ENCODE measurements at places on chromosomes 5 and 9.

DNA sequence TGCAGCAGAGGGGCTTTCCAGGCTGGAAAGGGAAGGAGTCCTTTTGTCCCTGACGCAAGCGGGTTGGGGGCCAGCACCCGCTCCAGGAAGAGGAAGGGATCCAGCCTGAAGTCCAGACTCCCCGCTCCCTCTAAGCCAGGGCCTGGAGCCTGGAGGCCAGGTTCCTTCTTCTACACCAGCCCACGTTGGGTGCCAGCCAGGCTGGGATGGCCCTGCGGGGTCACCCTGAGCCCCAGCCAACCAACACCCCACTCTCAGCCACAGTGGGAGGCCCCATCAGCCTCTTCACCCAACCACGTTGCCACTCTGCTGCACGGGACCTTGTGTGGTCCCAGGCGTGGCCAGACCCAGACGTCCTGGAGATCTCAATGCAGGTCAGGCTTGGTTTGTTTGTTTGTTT is 970 bp upstream of the FUT7 start:
- DNase-seq: no peak

GRCh38 chr5:164302533-164303235 is 797.3 kb downstream of the MAT2B start:
- DNase-seq: peak; percentile 59

DNA sequence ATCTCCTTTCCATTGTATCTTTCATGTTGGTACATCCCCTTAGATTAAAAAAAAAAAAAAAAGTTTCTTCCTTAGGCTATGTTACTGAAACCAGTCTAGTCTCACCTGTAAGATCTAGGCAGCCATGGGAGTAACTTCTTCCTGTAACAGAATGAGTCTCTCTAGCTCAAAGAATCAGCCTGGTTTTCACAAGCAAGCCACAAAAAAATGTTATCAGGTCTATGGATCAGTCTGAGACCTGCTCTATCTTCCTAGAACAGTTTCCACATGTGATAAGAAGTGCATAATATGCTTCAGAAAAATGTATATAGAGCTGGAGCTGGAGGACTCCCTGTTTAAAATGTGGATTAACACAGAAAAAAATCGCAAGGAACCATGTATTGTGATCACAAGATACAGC is 53.8 kb downstream of the ARRDC3 start:
- no peak for DNase-seq

DNA sequence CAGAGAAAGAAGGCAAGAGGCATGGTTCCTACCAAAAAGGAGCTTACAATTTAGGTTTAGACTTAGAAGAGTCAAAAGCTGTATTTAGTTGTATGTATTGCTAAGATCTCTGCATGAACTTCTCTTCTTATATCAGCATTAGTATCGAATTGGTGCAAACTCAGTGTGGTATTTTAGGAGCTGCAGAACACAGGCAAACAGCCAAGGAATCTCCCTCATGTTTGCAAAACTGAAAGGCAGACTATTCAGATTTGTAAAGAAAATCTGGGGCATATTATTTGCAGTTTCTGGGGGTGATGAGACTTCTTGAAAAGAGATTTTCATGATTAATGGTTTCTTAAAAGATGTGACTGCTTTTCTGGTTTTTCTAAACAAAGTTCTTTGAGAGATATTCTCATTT is 252.7 kb downstream of the CEMIP2 start:
- no peak for DNase-seq

- no peak for DNase-seq
Observed at GRCh38 chr5:156500755-156501154, 173.8 kb downstream of the SGCD start.

DNA sequence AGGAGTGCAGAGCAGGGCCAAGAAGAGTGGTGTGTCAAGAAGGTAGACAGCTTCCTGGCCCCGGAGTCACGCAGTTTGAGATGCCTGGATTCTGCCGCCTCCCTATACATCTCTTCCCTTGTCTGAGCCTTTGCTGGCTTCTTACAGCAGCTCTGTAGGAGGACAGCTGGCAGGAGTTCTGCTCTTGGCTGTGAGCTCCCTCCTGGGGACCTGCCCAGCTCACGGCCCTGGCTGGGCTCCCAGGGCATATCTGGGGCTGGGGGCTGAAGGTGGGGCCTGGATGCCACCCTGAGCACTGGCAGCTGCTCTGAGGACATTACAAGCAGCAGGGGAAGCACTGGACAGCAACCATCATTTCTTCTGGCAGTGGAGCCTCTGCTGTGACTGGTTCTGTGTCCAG is 786 bp upstream of the TSSK1B start:
- DNase-seq: no peak

DNA sequence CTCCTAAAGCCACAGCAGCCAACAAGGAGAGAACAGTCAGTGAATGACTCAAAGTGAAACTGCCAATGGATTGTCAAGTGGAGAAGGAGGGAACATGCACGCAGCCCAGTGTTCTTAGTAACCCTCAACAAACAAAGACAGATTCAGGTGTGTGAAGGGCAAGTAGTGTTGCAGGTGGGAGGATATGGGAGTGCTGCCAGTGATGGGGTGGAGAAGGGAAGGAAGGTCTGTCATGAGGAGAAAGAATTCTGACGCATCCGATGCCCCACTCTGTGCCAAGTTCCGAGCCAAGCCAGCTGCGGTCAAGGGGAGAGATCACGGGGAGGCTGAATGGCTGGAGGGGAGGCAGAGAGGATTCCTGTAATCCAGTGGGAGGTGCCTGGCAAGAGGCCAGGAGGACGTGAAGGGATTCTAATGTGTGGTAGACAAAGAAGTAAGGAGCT is 56.5 kb downstream of the CAST start:
- DNase-seq: peak; percentile 100

- DNase-seq: no peak
Observed at GRCh38 chr5:10825897-10826644, 65.0 kb upstream of the DAP start.

Measured in bronchial epithelial cell (primary cell).